ENCODE measurements at places on chromosomes 2 and 18. TPM values are rescaled to one million over a fixed set of nuclear protein-coding genes. Genes with fewer than 3 reads are reported as not detected.

FN1 gene
- total RNA-seq, result 241 TPM

- no peak for DNase-seq
Measured at GRCh38 chr2:136168720-136169119, 50.8 kb upstream of the CXCR4 start.

ATP6V1C2 gene
- not detected for total RNA-seq

ALPI gene
- total RNA-seq, result not detected

DNA sequence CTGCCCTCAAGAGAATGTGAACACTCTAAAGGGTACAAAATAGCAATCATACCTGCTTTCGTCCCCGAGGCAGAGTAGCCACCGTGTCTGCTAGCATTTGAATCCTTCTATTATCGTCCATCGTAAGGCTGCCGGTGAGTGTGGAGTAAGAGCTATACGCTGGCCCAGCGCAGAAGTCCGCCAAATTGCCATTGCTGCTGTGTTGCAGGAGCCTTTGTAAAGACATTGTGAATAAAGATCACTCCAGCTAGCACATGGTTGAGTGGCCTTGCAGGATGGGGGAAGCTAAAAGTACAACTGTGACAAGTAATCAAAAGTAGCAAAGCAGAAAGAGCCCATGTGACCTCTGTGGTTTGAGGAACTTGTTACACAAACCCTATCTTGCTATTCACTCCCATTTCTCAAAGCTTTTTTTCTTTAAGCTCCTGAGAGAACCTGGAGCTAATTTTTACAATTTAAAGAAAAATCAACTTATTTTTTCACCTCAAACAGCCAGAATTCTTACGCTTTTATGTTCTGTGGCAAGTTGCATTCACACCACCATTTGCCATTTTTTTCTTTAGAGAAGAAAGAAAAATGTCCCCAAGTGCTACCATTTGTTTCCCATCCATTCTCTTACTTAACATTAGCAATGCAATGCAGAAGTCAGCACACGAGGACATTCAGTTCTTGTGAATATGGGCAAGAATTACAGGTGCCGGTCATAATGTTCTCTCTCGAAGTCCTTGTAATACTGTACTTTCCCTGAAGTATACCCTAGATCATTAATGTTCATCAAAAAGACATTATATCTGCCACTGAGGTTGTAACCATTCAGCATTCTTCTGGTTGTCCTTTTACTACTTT, at the start of gene CYTIP:
TSS of gene CYTIP (minus strand) at position 295 of the 846 bp plus-strand sequence. CDS start at position 226, 69 bp downstream.
- peak; percentile 17 for DNase-seq

DNA sequence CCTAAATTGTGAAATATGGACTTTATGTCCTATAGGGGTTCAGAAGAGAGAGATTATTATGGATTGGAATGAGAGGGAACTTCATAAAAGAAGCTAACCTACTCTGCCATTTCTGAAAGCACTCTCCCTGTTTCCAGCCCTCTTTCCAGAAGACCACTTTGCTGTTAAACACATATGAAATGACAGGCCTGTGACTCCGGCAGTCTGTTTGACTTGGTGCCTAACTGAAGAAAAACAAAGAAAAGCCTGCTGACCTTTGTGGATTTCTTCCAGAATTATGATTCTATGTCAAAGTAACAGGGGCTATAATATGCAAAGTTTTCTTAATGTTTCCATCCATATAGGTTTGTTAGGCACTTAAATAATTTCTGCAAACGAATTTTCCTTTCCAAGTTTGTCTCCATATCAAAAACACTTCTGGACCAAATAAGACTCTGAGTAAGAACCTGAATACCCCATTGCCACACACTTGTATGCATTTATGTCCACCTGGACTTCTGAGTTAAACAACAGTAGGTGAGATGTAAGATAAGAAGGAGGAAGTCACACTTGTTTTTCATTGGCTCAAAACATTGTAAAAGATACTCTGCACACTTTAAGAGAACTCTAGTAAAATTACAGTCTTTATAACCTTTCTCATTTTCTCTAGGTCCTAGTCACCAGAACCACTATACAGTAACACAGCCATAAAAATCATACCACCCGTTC, 111.7 kb downstream of the PIEZO2 start:
- no peak for DNase-seq

DNA sequence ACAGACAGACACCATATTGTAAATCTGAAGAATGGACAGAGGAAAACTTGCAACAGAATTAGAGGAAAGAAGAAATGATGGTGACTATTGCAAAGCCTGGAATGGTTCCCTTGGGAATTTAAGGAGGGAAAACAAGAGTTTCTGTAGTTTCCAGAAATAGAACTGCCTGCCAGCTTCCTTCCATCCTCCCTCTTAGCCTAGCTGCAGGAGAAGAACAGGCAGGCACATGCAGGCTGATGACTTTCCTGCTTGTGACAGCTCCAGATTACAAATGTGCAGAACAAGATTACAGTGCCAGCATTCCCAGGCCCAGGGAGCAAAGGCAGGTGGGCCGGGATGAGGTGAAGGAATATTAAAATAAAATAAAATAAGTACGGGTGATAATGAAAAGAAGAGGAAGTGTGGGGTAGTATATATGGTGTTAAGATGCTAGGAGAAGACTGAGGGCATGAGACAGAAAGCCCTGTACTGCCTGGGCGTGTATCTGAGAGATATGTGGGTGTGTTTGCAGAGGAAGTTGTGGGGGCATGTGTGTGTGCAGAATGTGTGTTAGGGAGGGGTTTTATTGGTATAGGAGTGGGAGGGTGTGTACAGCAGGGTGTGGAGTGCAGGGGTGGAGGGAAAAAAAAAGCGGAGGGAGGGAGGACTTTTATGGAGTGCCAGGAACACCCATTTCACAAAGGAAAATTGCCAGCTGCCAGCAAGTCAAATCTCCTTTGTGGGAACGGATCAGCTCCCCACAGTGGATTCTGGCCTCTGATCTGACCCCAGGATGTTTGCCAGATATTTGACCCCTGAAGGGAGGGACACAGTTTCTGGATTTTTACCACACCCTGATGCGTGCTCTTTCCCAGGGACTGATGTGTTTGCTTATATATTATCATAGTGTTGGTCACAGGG, 43.9 kb upstream of the NEMP2 start:
- peak; percentile 55 for DNase-seq

LBX2 gene
- total RNA-seq, result 0.80 TPM

DYNAP gene
- not detected for total RNA-seq

DNA sequence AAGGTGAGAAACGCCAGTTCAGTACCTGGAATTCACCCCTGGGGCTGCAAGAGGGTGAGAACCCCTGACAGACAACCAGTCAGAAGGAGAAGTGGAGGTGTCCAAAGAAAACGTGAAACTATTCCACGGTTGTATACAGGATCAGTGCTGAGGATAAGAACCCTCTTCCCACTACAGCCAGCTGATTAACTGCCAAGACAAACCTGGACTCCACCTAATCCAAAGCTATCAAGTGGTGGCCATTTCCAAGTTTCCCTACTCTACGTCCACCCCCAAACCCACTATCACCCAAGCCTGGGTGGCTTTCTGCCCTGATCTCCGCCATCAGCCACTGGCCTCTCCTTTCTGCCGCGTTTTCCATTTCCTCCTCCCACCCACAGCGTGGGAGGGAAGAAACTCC, 312.3 kb upstream of the ID2 start:
- no peak for DNase-seq

DNA sequence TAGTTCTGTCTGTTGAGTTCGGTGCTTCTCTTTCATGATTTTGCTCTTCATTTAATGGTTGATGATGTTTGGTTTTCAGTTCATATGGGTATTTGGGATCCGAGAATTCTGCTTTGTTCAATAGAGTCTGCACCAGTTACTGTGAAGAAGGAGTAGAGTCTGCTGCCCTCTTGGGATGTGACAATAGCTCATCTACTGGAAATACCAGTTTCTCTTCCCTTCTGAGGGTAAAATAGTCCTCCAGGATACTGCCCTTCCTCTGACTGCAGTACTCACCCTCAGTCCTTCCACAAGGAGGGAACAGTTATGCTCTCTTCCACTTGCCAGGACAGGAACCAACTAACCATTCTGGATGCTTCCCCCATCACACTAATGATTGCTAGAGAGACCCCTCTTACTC, 12.5 kb upstream of the TNFAIP6 start:
- no peak for DNase-seq

DNA sequence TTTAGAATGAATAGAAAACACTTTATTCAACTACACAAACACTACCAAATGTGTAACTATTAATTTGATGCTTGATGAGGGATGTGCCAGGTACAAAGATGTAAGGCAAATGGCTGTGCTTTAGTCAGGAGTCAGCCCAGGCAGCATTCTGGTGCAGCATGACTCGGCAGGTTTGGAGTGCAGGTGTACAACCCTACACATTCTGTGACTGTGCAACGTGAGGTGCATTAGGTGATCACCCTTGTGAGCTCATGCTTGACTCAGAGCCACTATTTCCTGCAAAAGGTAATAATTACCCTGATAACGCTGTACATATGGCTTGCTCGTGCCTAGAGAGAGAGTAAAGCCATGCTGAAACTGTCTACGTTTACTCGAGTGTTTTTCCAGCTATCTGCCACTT, 288.7 kb upstream of the DSEL start:
- no peak for DNase-seq

DNA sequence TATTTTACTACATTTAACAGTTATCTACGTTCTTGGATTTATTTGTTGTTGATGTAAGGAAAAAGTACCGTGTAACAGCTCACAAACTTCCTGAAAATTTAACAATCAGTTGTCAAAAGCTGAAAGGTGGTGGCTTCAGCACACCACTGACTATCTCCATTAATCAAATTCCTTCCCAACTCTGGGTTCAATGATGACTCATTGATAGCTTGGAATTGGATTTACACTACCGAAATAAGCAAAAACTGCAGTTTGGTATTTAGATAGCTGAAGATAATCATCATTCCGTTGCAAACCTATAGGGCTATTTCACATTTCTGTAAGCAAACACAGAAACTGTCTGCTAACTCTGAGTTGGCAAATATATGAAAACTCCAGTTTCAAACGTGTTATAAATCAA, 322.3 kb upstream of the TFPI start:
- DNase-seq, result no peak

- no peak for DNase-seq
Measured at GRCh38 chr18:77254711-77255405, 5.2 kb downstream of the GALR1 start.

DPP4 gene
- total RNA-seq, result not detected
